ENCODE measurements at places on chromosomes 4 and X.

- DNase-seq: no peak
These were observed 78.0 kb upstream of the PJA1 start for GRCh38 chrX:69243276-69243675.

- no peak for DNase-seq
These were observed 23.6 kb downstream of the CPZ start for GRCh38 chr4:8615921-8616787.

- DNase-seq: no peak
These were observed 35.5 kb downstream of the EREG start for GRCh38 chr4:74400395-74400794.

GRCh38 chr4:88745581-88746163, 48.0 kb upstream of the NAP1L5 start:
- no peak for DNase-seq

DNA sequence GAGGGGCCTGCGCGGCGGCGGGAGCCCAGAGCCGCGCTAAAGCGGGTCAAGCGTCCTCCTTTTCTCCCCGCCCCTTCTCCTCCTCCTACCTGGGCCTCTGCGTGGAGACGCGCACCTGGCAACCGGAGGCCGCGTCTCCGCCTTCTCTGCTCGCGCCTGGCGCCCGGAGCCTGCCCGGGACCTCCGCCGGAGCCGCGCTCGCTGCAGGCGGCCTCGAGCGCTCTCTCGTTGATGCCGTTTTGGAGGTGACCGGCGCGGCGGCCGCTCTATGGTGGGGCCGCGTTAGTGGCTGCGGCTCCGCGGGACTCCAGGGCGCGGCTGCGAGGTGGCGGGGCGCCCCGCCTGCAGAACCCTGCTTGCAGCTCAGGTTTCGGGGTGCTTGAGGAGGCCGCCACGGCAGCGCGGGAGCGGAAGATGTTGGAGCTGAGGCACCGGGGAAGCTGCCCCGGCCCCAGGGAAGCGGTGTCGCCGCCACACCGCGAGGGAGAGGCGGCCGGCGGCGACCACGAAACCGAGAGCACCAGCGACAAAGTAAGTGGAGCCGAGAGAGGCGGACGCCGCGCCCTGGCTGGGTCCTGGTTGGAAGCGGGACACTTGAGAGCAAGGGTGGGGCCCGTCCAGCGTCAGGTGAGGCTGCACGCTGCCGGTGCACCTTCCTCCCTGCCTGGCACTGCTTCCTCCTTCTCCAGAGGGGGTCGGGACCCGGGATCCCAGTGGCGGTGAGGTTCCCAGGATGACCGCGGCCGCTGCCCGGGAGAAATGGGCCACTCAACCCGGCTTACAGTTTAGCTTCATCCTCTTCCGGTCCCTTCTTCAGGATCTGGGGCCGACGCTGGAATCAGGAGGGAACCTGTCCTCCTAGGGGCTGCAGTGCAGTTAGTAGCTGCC, at the start of gene CDS1:
CDS1 (plus strand) TSS at position 140 of the 888 bp plus-strand sequence; CDS start at position 415, 275 bp downstream.
- no peak for DNase-seq

GRCh38 chrX:15043538-15043937, 170.3 kb downstream of the MOSPD2 start:
- DNase-seq: no peak

DNA sequence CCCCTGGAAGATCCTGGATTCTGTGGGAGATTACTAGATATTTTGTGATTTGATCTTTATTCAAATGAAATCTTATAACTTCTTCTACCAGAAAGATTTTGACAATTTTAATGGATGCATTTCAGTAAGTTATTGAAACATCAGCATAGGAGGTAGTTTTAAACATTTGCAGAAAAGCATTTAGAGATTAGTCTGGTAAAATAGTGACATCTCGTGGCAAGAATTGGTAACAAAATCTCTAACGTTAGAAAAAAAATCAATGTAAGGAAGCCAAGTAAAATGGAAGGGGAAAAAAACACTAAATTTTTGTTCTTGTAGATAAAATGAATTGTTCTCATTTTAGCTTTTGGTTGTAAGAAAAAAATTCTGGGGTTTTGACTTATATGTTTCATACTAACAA, 73.3 kb downstream of the TASL start:
- DNase-seq: no peak

DNA sequence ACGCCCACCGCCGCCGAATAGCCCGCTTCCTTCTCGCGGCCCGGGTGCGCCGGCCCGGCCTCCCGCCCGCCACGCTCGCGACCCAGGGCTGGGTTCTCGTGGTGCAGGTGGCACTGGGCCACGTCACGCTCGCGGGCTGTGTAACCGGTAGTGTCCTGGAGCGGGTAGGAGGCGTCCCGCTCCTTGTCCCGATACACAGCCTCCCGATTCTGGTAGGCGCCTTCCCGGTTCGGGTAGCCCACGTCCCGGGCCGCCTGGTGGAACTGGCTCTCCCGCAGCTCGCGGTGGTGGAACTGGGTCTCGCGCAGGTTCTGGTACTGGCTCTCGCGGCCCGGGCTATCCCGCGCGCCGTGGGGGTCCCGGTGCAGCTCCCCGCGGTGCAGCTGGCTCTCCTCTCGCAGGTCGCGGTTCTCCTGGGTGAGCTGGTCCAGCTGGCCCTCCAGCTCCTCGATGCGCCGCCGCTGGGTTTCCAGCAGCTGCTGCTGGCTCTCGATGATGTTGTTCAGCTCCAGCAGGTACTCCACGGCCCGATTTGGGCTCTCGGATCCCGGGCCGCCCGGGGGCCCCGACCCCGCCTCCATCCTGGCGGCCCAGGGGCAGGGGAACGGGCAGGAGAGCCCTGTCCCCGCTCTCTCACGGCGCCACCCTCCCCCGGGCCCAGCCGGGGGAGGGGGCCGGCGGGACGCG, 39.3 kb upstream of the IQSEC2 start:
- DNase-seq: no peak

DNA sequence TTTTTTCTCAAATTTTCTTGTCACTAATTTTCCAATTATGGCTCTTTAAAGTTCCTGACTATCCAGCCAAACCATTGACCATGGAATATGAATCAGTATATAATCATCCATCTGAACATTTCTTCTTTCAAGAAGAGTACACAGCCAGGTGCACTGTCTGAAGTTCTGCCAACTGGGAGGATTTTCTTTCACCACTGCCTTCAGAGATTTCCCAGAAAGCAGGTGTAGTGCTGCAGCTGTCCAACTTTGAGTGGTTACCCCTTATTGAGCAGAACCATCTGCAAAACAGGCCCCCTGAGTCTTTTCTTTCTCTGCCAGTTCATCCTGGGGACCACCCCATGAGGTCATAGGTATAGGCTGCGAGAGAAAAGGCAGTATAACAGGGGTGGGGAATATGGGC, 1213.2 kb downstream of the RAPGEF2 start:
- no peak for DNase-seq

DNA sequence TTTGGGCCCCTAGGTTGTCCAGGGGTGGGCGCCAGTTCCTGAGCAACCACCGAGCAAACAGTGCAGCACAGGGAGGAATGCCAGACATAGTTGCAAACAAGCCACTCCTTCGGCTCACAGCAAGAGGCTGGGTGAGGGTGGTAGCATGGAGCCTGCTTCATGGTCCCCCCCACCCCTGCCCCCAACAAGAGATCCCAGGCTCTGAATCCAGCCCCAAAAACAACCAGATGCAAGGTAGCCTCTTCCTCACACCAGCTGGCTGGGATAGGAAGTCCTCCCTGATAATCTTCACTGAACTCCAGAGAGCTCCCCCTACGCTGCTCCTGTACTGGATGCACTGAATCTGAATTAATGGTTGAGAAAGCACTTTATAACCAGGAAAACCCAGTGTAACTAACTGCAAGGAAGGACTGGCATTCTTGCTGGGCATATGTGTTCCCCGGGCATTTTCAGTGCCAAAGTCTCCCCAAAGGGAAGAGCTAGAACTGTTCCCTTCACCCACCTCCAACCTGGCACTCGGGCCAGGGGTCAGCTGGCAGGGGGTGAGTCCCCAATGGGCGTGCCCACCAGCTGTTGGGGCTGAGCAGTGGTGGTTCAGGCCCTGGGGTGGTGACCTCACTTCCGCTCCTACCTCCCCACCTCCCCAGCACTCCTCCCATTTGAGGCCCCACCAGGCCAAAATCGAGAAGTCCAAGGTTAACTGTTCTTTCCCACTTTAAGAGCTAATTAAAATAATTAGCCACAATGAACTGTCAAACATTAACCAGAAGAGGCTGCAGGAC, 1.5 kb downstream of the ELF4 start:
- DNase-seq: no peak

DNA sequence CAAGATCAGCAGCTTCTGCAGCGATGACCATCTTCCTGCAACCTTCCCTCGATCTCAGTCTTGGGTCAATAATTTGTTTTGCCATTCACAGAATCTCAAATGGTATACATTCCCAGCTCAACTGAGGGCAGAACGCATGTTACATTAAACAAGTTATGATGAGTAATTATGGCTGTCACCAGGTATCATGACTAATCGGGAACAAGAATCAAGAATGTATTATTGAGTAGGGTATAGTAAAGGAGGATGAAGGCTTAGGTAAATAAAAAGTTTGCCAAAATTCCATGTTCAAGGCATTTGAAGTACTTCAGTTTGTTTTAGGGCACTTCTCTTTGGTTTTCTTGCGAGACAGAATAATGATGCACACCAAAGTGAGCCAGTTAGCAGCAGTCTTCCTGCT, 194.1 kb downstream of the SH2D1A start:
- DNase-seq: no peak

DNA sequence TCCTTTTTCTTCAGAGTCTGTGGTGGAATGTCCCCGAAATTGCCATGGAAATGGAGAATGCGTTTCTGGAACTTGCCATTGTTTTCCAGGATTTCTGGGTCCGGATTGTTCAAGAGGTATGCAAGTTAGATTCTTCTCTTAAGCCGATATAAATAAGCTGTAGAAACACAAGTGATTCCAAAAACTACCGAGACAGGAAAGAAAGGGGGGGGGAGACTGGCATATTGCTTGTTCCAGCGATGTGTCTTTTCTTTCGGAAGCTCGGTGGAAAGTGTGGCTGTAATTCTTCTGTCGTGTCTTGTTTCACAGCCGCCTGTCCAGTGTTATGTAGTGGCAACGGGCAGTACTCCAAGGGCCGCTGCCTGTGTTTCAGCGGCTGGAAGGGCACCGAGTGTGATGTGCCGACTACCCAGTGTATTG, 236.9 kb downstream of the DCTD start:
- no peak for DNase-seq

Data from HFF-Myc (cell line).